ENCODE measurements at places on chromosomes 16 and 17.

GRCh38 chr17:48153691-48154358 is 46.3 kb downstream of the SNX11 start:
- peak; percentile 44 for DNase-seq

- no peak for DNase-seq
Observed at GRCh38 chr17:74267987-74268499, 6.0 kb upstream of the DNAI2 start.

DNA sequence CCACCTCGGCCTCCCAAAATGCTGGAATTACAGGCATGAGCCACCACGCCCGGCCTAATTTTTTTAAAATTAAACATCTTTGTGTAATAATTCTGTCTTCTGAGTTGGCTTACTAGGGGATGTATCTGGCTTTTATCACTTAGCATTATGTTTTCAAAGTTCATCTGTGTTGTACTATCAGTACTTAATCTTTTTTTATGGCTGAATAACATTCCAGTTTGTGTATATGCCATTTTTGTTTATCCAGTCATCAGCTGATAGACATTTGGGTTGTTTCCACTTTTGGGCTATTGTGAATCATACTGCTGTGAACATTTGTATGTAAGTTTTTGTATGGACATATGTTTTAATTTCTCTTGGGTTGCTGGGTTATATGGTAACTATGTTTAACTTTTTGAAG is 69.0 kb downstream of the CHD9 start:
- DNase-seq, result peak; percentile 51

DNA sequence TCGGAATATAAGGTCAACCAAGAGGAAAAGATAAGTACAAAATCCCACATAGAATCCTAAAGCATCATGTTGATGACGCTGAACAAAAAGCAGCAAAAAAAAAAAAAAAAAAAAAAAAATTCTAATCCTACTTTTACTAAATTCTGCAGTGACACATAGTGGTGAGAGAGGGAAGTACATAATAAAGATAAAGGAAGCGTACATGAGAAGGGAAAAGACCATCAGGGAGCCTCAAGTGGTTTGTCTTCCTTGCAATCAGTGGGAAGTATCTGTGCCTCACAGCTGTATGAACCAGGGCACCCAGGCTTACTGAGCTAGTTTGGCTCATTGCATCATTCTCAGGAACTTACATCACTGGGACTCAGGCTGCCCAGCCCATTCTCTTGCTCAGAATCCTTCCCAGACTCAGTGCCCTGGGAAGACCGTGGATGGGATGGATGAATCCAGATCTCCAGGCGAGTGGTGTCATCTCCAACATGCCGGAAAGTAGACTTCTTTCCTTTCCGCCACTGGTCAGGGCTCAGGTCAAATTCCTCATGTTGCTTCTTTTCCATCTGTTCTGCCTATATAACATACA is 21.2 kb downstream of the SMG6 start:
- DNase-seq, result peak; percentile 85

DNA sequence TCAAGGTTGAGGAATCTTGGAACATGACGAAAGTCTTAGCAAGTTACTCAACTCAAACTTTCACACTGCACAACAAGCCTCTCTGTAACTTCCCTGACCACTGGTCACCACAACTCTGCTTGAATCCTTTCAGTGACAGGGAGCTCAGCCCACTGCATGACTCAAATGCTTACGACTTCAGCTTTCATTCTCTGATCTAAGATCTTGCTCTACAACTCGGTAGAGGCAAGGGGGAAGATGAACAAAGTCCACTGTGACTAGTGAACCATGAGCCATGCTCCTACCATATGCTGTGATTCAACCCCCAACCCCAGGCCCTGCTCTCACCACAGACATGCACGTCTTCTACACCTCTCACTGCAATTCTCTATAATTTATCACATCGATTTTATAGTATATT is 160.9 kb downstream of the SLC39A11 start:
- no peak for DNase-seq

Measured in fibroblast of skin of abdomen (primary cell).